ENCODE measurements at places on chromosomes 3 and 15.

GRCh38 chr15:67127331-67127664, 61.9 kb downstream of the SMAD3 start:
- DNase-seq: no peak

DNA sequence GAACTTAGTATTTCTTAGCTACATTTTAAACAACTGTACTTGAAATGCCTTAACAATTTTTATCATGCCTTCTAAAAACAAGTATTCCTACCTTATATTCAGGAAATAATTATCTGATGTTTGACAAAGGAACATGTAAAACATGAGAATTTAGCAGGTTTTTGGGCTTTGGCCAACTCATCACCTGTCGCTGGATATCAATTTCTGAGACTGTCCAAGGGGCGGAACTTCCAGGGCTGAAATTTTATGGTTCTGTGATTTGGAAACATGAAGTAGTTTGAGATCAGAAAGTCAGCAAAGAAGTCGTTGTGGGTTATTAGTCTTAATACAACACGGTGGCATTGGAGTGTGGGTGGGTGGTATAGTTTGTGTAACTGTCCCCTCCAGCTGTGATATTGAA, 282.2 kb upstream of the LRRN1 start:
- no peak for DNase-seq

GRCh38 chr15:38071211-38071972, 137.0 kb downstream of the TMCO5A start:
- DNase-seq: no peak

DNA sequence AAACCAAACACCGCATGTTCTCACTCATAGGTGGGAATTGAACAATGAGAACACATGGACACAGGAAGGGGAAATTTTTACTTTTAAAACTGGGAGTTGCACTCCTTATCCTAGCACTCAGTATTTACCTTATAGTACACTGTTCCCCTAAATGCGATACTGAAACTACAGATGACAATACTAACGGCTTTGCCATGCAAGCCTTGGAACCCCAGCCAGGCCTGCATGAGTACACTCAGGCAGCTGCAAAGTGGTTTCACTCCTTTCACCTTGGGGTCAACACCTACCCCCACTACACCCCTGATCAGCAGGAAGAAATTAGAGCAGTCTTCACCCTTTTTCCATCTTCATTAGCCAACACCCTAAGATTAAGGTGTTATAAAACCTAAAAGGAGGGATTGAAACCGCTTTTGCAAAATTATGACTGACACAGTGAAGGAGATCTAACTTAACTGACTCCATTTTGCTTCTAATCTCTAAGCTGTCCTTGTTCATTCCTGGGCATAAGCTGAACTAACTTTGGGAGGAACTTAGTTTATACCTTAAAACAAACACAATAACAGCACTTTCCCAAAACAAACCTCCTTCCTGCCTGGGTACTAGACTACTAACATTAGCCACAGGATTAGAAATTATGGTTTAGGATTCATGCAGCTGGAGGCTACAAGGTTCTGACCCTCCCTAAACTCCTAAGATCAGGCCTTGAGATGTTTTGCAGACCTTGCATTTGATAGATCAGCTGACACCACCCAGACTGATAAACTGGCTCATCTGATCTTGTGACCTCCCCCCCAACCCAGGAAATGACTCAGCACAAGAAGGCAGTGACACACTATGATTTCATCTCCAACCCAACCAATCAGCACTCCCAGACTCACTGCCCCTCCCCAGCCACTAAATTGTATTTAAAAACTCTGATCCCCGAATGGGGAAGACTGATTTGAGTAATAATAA, 452.1 kb upstream of the PPP2R3A start:
- DNase-seq: no peak

GRCh38 chr15:81710328-81710727, 335.5 kb downstream of the MEX3B start:
- DNase-seq: no peak

GRCh38 chr15:43792761-43793476, 799 bp downstream of the SERF2 start:
- DNase-seq: no peak

- DNase-seq: no peak
These were observed 69.1 kb downstream of the KBTBD8 start for GRCh38 chr3:67067251-67067650.

DNA sequence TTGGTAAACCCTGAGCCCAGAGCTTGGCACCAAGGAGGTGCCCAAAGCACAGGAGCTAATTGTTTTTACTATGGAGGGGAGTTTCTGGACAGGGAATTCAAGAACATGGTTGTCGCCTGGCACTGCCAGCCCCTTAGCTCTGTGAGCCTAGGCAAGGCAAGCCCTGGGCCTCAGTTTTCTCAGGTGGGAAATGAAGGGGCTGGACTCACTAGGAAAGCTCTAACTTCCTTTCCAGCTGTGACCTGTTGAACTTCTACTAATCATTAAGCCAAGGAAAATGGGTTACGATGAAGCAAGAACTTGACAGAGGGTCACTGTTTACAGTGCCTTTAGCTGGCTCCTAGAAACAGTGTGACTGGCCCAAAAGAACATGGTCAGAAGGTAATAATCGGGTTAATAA, 277.2 kb downstream of the SHQ1 start:
- DNase-seq: no peak

DNA sequence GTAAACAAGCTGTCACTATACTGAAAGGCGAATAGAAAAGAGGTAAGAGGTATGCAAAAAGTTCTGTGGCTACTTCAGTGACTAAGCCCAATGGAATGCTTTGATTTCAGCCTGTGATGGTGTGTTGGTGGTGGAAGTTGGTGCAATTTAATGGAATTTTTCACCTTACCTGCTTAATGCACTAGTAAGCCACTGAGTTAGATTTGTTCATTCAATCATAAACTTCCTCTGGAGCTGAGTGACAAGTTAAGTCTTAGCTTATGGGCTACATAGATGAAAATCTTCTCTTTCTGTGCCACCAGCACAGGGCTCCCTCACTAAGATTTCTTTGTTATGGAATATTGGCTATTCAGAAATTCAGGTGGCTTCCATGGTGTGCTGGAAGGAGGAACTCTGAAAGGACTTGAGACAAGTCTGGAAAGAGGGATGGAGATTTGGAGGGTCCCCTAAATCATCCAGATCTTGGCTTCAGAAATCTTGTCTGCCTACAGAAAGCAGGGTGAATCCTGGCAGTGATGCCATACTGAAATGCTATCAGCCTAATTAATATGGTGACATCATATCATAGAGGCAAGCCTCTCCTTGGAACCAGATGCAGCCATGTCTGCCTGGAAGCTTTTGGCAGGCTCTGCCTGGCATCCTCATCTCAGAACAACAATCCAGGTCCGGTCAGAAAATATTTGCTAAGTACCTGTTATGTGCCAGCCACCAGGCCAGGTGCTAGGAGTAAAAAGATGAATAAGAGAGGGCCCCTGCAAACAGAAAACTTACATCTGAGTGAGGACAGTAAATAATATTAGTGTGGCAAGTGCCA, 8.1 kb upstream of the GAP43 start:
- no peak for DNase-seq

GRCh38 chr3:194691481-194692283, 6.0 kb downstream of the FAM43A start:
- peak; percentile 85 for DNase-seq

DNA sequence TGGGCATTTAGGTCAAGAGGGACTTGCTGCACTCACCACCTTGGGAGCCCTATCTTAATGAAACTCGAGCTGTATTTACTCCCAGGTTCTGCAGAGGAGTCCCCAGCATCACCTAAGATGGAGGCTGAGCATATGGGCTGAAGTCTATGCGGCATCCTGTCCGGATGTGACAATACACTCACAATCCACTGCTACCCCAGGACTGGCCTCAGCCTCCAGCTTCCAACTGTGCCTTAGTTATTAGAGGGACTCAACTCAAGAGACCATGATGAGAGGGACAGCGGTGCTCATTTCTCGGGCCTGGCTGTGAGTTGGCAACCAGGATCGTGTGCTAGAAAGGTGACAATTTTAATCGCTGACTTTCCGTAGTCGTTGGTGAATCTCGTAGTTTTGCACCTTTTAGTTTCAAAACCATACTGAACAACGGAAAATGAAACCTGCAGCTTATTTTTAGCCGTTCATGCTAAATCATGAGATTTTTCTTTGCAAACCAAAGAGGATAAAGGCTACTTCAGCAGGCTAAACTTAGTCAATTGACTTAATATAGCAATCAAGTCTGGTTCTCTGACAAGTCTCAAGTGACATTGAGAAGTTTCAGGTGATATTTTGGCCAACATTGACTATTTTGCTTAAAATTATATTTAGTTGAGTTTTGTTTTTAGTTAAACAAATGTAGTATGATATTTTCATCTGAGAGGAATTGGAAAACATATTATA, 11.1 kb downstream of the ZBTB38 start:
- DNase-seq: peak; percentile 35

DNA sequence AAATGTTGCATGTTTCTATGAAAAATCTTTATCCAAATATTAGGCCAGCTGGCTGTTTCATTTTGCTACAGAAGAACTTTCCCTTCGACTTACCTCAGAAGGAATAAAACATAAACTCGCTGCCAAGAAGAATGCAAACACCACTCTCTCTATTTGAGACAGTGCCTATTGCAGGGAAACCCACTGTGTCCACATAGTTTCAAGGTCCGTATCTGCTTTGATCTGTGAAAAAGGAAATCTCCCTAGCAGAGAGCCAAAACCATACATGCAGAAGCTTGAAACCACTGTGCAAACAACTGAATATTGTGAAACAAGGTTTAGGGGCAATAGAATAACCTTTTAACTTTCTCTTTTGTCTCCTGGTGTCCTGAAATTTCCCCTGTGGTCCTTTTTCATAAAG, 35.0 kb upstream of the CAPN7 start:
- DNase-seq: peak; percentile 38

GRCh38 chr3:5226783-5227182, 39.3 kb downstream of the EDEM1 start:
- peak; percentile 35 for DNase-seq

DNA sequence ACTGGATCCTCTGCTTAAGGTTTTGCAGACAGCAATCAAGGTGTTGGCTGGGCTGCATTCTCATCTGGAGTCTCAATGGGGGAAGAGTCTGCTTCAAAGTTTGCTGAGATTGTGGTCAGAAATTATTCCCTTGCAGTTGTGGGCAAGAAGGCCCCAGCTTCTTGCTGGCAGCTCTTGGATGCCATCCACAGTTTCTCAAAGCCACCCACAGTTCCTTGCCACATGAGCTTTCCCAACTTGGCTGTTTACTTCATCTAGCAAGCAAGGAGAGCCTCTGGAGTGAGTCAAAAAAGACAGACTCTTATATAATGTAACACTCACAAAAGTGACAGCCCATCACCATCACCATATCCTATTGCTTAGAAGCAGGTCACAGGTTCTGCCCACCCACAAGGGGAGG, 62.1 kb upstream of the ABHD2 start:
- DNase-seq: no peak

DNA sequence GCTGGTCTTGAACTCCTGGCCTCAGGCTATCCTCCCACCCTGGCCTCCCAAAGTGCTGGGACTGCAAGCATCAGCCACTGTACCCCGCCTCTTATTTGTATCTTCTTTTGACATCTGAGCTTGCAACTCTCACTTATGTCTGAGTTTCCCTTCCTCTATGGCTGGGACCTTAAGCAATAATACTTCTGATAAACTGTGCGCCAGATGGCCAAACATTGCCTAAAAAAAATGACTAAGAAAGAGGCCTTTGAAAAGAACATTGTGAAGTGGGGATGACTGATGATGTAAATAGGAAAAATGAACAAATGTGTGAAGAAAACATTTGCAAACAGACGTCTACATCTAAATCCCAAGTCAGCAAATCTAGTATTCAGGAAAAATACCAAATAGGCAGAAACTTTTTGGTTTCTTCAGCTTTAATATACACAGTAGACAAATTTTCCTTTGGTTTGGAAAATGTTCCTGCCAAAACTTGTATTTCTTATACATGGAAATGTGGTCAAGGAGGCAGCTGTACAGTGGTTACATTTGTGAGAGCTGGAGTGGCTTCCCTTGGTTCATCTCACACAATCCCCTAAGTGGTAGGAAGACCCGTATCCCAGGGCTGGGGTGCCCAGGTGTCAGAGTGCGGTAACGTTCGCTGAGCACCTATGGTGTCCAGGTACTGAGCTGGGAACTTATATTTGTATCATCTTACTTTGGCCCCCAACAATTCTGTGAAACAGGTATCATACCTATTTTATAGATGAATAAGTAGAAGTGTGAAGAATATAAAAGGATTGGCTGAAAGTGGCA, 11.6 kb upstream of the TFRC start:
- DNase-seq: peak; percentile 37

DNA sequence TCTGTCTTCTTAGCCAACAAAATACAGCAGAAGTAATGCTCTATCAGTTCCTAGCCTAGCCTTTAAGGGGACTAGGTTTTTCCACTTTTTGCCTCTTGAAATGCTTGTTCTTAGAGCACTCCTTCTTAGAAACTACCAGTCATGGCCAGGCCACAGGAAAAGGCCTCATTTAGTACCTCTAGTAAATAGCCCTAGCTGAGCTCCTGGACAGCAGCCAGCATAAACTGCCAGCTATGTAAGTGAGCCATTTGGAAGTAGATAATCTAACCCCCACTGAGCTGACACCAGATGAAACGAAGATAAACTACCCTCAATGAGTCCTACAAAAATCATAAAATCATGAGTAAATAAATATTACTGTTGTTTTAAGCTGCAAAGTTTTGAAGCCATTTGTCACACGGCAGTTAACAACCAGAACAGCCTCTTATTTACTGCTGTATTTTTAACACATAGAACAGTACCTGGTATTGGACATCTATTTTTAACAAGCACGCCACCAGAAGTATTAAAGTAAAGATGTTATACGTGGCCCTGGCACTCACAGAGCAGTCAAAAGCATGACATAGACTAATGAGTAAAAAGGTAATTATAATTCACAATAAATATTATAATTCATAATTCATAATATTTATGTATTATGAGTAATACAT, 12.0 kb downstream of the TBC1D5 start:
- no peak for DNase-seq

GRCh38 chr3:50345586-50346234, at the start of gene ZMYND10:
Gene ZMYND10 (minus strand): TSS chr3:50345732. CDS start chr3:50345579, 153 bp downstream.
- peak; percentile 85 for DNase-seq

- no peak for DNase-seq
These were observed 123.4 kb downstream of the ATP10A start for GRCh38 chr15:25739687-25740121.

- DNase-seq: no peak
These were observed 5.1 kb downstream of the MAGEL2 start for GRCh38 chr15:23642413-23643044.

DNA sequence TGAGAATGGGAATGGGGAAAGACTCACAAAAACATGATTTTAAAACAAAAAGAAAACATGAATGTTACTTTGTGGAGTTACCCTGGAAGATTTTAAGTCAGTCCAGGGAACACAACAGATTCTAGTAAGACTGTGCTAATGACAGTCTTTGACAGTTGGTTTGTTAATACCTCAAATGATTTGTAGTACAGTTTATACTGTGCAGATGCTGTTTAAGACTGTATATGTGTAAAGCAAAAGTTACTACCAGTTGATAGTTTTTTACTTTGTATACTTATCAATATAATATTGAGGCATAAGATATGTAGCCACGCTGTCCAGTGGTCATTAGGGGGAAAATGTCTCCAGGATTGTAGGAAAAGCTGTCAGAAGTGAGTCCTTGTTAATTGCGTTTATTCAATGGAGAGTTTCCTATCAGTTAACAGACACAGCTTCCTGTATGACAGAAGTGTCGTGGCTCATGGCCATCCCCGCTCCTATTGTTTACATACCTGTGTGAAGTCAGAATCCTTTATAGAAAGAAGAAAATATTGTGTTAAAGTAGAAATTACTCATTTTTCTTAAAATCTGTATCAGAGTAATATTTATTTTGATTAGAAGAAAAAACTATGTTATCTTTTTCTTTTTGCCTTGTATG, 36.0 kb downstream of the NKIRAS1 start:
- DNase-seq: no peak

All from GM10248 (cell line).